Cortex of kidney (tissue), 1 donor: ENCODE measurements at places on chromosomes 3 and 15.

GRCh38 chr15:90482124-90483011 is 47.4 kb upstream of the CRTC3 start:
- no peak for DNase-seq

- DNase-seq, result no peak
Measured at GRCh38 chr15:94443186-94443585, 211.8 kb downstream of the MCTP2 start.

DNA sequence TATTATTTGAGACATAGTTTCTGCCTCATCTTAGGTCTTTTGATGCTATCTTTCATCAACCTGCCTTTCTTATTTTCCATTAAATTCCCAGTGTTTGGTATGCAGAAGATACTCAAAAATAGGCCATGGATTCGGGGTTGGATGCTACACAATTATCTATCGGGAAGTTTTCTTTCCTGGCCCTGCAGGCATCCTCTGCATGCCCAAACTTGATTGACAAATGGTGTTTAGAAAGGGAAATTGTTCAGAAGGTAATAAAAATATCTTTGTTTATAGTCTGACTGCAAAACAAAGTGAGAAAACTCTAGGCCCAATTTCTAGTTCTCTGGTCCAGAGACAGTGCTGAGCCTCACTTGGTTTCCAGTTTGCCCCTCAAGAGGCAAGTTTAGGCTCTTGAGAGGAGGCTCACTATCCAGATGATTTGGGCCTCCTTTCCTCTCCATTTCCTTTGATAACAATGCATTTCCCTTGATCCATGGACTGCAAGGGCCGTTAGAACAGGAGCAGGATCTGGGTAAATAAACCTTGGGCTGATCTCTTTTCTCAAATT is 157.1 kb upstream of the DPH6 start:
- no peak for DNase-seq

DNA sequence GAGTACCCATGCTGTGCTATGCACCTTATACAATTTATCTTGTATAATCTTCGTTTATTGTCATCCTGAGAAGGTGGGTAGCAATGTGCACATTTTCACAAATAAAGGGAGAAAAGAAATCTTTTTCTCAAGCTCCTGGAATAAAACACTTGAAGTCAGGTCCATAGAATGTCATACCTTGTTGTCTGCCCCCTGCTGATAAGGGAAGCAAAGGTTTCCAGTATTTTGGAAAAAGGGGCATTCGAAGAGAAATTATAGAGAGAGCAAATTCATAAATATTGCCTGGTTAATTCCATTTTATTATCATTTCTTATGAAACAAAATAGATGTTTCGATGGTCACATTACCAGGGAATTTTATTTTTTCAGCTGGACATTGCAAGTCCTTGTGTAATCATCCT is 277.8 kb downstream of the RAP2B start:
- no peak for DNase-seq

DNA sequence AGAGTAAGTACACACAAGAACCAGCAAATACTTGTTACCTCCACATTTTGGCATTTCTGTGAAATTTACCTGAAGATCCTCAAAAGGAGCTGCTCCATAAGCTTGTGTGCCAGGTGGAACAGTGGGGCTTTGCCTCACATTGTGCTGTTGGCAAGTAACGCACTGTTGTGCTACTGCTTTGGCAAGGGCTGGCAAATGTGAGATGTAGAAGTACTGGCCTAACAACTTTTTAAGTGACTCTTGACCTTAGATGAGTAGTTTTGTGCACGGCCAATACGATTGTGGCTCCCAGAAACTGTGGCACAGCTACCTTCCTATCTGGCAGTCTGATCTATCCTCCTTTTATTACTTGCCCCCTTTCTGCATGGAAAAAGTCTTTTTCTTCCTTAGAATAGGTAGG is 337.0 kb downstream of the KCNH8 start:
- no peak for DNase-seq
